ENCODE measurements at places on chromosomes 6 and 20.
A peak's percentile ranks its signal among the peaks of the same experiment; 100 is the strongest.

DNA sequence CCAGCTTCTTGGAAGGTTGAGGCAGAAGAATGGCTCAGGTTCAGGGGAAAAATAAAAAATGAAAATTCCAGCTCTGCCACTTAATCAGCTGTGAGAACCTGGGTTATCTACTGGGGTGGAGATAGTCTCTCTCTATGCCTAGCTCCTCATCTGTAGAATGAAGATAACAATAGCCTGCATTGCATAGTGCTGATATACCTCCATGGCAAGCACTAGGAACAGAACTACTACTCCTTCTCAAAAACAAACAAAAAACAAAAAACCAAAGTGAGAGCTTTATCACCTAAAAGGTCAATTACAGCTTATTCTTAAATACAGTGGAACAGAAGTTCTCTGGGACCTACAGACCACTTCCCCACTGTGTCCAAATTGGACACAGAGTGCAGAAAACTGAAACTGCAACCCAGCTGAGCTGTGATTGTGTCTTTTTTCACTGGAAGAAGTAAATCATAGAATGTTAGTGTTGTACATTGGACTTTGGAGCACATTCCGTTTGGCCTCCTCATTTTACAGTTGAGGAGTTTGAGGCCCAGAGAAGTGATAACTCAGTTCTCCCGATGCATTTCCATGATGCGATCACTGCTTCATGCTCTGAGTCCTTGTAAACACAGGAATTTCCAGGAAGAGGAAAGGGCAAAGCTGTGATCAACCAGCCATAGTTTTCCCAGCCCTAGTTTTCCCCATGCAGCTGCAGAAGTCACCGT is 23.3 kb downstream of the MTFR2 start:
- DNase-seq: no peak

DNA sequence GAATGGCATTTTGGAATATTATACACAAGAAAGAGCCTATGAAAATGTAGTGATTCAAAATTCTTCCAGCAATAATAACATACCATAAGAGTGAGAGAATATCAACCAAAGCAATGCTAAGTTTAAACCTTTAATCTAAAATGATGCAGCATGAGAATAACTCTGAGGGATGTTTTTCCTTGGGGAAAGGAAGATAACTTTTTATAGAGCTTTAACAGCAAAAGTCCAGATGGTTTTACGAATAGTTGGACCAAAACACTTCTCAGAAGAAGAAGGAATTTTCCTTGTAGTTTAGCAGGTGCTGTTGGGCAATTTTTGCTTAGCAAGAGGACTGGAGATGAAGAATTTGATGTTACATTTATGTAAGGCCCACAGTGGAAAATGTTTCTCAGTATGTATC is 1503.2 kb downstream of the HACE1 start:
- no peak for DNase-seq

GRCh38 chr6:14423955-14424354 is 306.4 kb downstream of the CD83 start:
- no peak for DNase-seq

DNA sequence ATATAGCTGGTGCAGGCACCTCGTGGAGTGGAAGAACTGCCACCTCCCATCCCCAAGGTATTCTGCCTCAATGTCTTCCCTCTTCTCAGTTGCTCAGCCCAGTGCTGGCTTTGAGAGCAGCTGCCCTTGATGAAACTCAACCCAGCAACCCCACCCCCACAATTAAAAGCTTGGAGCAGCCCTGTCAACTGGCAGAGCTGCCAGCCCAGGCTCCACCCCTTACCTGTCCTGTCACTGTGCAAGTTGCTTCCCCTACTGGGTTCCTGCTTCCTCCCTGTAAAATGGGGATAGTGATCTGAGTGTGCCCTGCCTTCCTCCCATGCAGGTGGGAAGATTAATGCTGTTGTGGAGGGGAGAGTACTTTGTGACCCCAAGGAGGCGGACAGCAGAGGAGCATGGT is 4.5 kb downstream of the TMEM63B start:
- no peak for DNase-seq

- DNase-seq: no peak
These were observed 5.0 kb downstream of the CEBPB start for GRCh38 chr20:50195524-50196120.

- peak; percentile 10 for DNase-seq
These were observed 514 bp downstream of the TCFL5 start for GRCh38 chr20:62860924-62861691.

GRCh38 chr6:18090349-18090786 is 32.1 kb downstream of the NHLRC1 start:
- DNase-seq: no peak

- no peak for DNase-seq
These were observed 555.3 kb upstream of the MAP3K7 start for GRCh38 chr6:91142154-91142553.

DNA sequence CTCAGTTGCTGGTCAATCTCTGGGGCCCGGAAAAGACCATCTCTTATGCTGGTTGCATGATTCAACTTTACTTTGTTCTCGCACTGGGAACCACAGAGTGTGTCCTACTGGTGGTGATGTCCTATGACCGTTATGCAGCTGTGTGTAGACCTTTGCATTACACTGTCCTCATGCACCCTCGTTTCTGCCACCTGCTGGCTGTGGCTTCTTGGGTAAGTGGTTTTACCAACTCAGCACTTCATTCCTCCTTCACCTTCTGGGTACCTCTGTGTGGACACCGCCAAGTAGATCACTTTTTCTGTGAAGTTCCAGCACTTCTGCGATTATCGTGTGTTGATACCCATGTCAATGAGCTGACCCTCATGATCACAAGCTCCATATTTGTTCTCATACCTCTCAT is 4.3 kb downstream of the OR2J3 start:
- DNase-seq: no peak

DNA sequence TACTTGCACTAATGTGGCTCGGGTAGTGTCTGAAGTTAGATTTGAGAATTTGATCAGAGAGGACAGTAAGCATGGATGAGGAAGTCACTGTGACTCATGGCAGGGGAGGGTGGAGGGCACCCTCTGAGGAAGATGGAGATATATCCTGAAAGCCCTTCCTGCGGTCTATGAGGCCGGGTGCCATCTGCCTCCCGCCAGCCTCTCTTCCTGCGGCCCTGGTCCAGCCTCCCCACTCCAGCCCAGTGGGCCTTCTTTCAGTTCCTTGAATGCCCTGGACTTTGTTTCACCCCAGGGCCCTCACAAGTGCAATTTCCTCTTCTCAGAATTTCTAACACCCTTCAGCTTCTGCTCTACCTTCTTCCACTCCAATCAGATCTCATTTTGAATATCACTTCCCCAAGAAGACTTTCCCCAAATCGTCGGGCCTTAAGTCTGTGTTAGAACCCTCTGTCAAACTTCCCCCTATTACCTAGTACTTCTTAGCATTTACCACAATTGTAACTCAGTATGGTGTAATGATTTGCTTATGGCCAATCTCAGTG is 20.2 kb upstream of the TNFAIP3 start:
- no peak for DNase-seq

Measured in stimulated activated CD8-positive, alpha-beta memory T cell treated with anti-CD3 and anti-CD28 coated beads, Interleukin-7, amount 100 ng/mL, for 24 hours (primary cell).